ENCODE measurements at places on chromosomes 16 and 17. TPM values are rescaled to one million over a fixed set of nuclear protein-coding genes. Genes with fewer than 3 reads are reported as not detected.

The CRAMP1 gene
- 31.4 TPM for polyA plus RNA-seq

The TMEM238L gene
- 1.2 TPM for polyA plus RNA-seq

The MGAT5B gene
- 2.1 TPM for polyA plus RNA-seq

The ERI2 gene
- polyA plus RNA-seq, result 41.4 TPM

The MPP2 gene
- 7.5 TPM for polyA plus RNA-seq

The PRSS53 gene
- polyA plus RNA-seq, result 2.1 TPM

The TSPOAP1 gene
- 77.6 TPM for polyA plus RNA-seq

The CLEC19A gene
- polyA plus RNA-seq, result not detected

The SGSH gene
- 36.7 TPM for polyA plus RNA-seq

The PRSS8 gene
- polyA plus RNA-seq, result 77.2 TPM

- DNase-seq, result no peak
Measured at GRCh38 chr17:78694805-78695531, 87.1 kb downstream of the CYTH1 start.

DNA sequence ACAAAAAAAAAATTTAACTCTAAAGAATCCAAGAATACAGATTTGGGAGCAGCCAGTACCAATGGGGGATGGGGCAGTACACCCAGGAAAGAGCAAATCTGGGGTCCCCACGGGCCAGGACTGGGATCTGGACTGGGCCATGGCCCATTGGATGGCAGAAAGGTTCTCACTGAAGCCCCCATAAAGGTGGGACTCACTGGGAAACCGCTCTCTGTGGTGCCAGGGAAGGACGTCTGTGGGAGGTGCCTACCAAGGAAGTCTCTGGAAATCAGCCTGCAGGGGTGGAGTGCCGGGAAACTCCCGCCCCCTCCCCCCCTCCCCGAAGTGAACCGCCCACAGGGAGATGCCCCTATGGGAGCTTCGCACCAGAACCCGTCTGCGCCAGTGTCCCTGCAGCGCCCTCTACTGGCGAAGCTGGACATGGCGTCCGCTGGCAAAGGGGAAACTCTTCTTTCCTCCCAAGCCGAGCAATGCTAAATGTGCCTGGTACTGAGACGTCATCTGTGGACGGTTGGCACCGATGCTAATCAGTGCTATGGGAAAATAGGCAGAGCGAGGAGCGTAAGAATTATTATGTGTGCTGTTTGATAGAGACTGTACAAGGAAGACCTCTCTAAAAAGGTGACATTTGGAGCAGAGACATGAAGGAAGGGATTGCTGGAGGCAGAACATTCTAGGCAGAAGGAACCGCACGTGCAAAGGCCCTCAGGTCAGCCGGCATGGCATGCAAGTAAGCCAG, 671.1 kb downstream of the WWOX start:
- DNase-seq, result no peak

GRCh38 chr17:79792341-79792871, 4.5 kb downstream of the CBX8 start:
- no peak for DNase-seq

- DNase-seq, result no peak
Measured at GRCh38 chr16:12215277-12216105, 239.0 kb downstream of the SNX29 start.

- no peak for DNase-seq
Measured at GRCh38 chr16:86758932-86759331, 180.6 kb downstream of the FOXL1 start.

- DNase-seq, result no peak
Measured at GRCh38 chr17:45386178-45386577, 46.5 kb downstream of the ARHGAP27 start.

DNA sequence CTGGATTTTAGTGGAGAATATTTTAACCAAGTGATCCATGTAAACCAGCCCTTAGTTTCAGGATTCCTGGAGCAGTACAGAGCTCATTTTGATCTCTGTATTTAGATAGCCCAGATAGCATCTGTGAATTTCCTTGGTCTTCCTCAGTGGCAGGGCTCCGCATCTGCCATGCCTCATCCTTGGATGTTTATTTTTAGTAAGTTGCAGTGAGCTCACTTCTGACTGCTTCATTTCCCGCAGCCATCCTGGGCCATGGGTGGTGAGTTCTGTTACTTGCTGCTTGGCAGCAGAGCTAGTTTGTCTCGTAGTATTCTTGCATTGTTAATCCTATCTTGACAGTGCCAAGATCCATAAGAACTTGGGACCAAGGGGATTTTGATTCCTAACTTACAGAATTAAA, 33.7 kb downstream of the IST1 start:
- no peak for DNase-seq

- DNase-seq, result no peak
Measured at GRCh38 chr17:48795444-48796162, 21.4 kb downstream of the TTLL6 start.

DNA sequence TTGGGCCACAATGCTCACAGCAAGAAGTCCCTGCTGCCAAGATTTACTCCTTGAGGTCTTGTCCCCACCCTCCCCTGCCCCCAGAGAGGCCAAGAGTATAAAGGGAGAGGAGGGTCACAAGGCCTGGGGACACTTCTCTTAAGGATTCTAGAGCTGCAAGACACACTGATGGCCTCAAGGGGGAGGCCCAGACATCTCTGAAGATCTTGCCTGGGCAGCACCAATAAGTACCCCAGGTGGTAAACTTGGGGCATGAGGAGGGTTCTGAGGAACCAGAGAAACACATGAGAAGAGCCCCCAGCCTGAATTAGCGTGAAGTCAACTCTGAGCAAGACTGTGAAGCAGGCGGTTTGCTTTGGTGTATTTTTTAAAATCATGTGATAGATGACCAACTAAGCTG, 26.8 kb upstream of the MTMR4 start:
- no peak for DNase-seq

- no peak for DNase-seq
Measured at GRCh38 chr17:2087597-2088211, 32.8 kb downstream of the HIC1 start.

- DNase-seq, result no peak
Measured at GRCh38 chr16:50673496-50674275, 7.4 kb downstream of the SNX20 start.

- no peak for DNase-seq
Measured at GRCh38 chr16:84595052-84595481, 22.8 kb downstream of the COTL1 start.

GRCh38 chr16:80107900-80108299, 432.9 kb upstream of the DYNLRB2 start:
- DNase-seq, result no peak

GRCh38 chr17:45924332-45924820, 30.0 kb downstream of the MAPT start:
- no peak for DNase-seq
